Stimulated activated CD4-positive, alpha-beta T cell treated with anti-CD3 and anti-CD28 coated beads, Interleukin-4, amount 100 ng/mL, for 4 hours (primary cell): ENCODE measurements at places on chromosomes 6 and 20.

DNA sequence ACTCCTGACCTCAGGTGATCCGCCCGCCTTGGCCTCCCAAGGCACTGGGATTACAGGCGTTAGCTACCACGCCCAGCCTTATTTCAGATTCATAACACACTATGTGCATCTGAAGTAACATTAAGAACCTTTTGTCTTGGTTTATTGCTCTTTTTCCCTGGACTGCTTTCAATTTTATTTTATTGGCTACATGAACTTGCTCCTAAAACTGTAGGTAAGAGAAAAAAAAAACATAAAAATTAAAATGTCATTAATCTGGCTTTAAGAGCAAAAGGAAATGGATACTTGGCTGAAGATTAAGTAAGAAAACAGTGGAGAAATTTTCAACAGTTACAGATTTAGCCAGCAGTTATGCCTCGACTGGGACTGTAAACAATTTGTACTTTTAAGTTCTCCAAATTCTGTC lies 62.5 kb downstream of the GJA1 start:
- no peak for DNase-seq

- no peak for DNase-seq
Observed at GRCh38 chr20:63397155-63397843, 36.1 kb upstream of the CHRNA4 start.

- DNase-seq = no peak
Observed at GRCh38 chr20:5586720-5587119, 163.5 kb upstream of the SHLD1 start.

- no peak for DNase-seq
Observed at GRCh38 chr20:4736875-4737274, 15.2 kb downstream of the PRND start.

GRCh38 chr20:22819112-22819511 lies 216.0 kb upstream of the SSTR4 start:
- no peak for DNase-seq

DNA sequence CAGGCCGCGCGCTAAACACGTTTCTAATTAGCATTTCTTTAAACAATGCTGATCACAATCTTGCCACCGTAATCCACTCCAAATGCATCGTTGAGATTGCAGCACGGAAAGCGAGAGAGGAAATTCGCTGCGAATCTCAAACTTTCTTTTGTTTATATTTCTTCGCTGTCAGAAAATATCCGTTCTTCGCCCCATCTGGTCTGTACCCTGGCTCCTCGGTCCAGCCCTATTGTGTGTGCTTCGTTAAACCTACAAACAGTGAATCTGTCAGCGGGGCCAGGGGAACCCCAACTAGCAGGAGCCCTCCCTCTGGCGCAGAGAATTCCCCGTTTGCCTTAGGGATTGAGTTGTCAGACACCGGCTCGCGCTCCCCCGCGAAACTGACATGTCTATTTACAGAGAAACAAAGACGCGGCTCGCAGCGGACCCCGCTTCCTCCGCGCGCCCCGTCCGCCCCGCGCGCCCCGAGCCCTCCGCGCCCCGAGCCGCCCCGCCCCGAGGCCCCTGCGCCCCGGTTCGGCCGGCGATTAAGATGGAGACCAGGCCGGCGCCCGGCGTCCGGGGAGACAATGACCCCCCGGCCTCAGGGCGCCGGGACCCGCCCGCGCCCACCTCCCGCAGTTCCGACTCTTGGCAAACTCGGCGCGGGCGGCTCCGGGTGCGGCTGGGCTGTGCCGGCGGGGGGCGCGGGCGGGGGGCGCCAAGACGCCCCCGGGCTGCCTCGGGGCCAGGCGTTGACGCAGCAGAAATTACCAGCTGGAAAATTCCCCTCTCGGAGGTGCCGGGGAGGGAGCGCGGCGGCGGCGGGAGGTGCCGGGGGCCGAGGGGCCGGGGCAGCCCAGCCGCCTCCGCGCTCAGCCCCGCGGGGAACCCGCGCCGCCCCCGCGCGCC lies 874 bp downstream of the ZBTB46 start:
- peak; percentile 21 for DNase-seq

GRCh38 chr6:161115468-161115867 lies 123.9 kb downstream of the MAP3K4 start:
- no peak for DNase-seq

- DNase-seq = no peak
Observed at GRCh38 chr6:408599-409102, 17.1 kb downstream of the IRF4 start.

- DNase-seq = no peak
Observed at GRCh38 chr6:154341336-154341735, 15.3 kb downstream of the IPCEF1 start.

DNA sequence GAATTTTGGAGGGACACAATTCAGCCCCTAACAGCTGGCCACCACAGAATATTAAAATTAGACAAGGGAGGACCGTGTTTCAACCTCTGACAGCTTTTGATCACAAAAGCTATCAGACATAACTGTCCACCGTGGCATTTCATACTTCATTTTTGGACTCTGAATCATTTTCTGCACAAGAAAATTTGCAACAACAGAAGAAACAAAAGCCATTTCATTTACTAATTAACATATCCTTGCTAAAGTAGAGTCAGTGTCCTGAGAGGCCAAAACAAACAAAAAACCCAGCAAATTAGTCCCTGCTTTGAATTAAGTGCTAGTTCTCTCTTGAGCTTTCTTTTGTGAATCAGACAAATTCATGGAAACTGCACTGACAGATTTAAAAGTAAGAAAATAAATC lies 17.6 kb upstream of the COL12A1 start:
- DNase-seq = no peak

GRCh38 chr6:105628156-105628860 lies 225.4 kb upstream of the PREP start:
- no peak for DNase-seq

- DNase-seq = no peak
Observed at GRCh38 chr20:41032271-41032670, 3.6 kb downstream of the TOP1 start.

DNA sequence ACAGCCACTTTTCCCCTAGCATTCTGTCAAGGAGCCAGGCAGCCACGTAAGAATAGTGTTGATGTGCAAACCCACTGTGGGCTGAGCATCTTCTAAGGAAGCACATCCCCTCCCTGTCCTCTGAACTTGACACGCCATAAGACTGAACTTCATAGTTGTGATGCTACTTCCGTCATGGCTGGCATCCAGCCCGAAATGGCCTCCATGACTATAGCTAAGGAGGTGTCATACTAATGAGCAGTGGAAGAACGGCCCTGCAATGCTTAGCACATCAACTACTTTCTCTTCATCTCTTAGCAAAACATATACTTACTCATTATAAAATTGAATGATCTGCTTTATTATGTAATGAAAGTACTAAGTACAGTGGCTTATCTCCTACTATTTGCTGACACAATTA lies 110.2 kb downstream of the GJA10 start:
- DNase-seq = no peak

GRCh38 chr6:5990786-5991185 lies 15.9 kb downstream of the NRN1 start:
- no peak for DNase-seq

DNA sequence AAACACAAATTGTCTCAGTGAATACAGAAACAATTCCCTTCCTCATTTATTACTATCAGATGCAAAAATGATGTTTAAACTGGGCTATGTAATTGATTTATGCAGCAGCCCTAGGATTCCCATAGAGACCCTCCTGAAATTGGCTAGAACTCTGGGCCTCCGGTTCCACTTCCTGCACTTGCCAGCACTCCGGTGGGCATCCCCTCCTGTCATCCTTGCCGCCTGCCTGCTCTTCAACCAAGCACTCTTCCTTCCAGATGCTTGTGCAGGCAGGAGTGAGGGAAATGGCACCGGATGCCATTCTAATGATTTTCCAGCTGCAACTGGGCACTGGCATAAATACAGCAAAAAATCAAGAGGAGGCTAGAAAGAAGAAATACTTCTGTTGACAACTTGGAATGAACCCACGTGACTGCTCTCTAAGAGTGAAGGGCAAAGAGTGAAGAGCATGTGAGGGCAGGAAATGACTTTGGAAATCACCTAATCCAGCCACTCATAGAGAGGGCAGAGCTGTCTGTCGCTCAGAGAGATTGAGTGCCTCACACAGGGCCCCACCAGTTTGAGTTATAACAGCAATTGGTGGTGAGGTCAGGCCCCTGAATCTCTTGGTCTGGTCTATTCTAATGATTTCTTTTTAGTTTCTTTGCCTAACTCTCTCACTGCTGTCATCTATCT lies 3.7 kb upstream of the NEDD9 start:
- peak; percentile 39 for DNase-seq

- no peak for DNase-seq
Observed at GRCh38 chr6:88443554-88443953, 277.4 kb upstream of the CNR1 start.

DNA sequence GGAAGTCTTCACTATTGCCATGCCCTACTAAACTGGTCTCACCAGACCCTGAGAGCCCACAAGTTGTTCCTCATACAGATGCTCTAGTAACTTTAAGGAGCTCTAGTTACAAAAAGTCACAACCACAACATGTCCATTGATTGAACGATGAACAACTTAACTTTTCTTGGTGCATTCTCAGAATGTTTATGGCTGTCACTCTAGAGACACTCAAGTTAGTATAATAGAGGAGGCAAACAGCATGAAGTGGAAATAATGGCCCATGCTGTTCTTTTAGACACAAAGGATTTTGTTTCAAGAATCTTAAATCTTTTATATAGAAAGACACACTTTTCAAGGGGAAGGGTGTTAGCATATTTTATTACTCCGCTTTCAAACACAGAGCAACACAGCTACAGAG lies 934.4 kb downstream of the HACE1 start:
- no peak for DNase-seq

- no peak for DNase-seq
Observed at GRCh38 chr20:40464731-40465208, 224.3 kb downstream of the MAFB start.

DNA sequence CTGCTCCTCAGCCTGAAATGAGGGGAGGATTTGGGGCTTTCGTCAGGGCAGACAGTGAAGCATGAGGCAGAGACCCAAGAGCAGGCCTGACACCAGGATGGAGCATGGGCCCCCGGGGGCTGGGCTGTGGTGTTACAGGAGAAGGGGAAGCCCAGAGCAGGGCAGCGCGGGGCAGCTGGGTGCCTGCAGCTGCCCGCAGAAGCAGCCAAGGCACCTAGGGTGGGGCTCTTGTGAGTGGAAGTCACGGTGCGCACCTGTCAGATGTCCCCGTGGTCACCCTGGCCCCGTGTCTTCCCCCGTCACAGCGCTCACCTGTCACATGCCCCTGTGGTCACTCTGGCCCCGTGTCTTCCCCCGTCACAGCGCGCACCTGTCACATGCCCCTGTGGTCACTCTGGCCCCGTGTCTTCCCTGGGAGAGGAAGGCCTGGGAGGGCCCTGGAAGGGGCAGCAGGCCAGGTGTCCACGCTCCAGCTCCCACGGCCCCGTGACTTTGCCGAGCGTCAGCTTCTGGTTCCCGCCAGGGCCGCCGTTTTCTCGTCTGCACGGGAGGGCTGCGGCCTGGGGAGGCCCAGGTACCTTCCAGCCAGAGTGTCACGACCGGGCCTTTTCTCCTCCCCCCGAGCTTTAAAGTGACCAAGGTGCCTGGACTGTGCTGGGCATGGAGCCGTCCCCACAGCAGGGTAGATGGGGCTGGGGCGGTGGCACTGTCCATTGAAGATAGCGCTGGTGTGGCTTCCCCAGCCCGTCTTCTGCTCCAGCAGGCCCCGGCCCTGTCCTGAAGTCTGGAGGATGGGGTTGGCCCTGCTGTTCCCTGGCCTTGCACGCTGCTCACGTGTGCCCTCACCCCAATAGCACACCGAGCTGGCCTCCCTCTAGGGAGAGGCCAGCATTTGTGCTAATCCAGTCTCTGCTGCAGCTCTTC lies 9.4 kb downstream of the ARFGAP1 start:
- no peak for DNase-seq

- no peak for DNase-seq
Observed at GRCh38 chr6:46894433-46894832, 27.3 kb downstream of the ADGRF5 start.

GRCh38 chr6:40326714-40327421 lies 260.3 kb downstream of the LRFN2 start:
- DNase-seq = no peak

GRCh38 chr6:147569788-147570187 lies 61.3 kb downstream of the SAMD5 start:
- no peak for DNase-seq
